Activated CD4-positive, CD25-positive, alpha-beta regulatory T cell (primary cell): ENCODE measurements at places on chromosomes 6 and 20.

- no peak for DNase-seq
Measured at GRCh38 chr6:21118216-21118780, 475.3 kb upstream of the SOX4 start.

DNA sequence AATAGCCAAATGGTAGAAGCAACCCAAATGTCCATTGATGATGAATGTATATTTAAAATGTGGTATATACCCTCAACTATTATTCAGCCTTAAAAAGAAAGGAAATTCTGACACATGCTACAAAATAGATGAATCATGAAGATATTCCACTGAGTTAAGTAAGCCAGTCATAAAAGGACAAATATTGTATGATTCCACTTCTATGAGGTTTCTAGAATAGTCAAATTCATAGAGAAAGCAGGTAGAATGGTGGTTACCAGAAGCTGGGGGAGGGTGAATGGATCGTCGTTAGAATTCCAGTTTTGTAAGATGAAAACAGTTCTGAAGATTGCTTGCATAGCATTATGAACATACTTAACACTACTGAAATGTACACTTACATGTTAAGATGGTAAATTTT is 214.3 kb upstream of the MYLIP start:
- no peak for DNase-seq

GRCh38 chr6:38688579-38689087 is 14.3 kb downstream of the GLO1 start:
- no peak for DNase-seq

DNA sequence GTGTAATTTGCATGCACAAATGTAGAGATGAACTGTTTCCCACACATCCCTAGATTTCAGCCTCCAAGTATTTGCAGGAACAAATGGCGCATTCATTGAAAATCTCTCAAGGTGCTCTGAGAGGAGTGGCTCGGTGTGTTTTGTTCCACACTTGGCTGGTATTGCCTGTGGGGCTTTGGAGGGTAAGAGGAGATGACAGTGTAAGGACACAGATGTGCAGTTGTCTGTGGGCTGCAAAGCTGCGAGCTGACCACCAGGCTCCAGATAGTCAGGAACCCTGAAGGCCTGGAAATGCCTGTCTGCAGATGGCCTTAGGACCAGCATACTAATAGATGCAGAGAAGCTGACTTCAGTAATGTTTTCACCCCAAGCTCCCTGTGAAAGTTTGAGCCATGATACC is 57.7 kb upstream of the PBOV1 start:
- no peak for DNase-seq

DNA sequence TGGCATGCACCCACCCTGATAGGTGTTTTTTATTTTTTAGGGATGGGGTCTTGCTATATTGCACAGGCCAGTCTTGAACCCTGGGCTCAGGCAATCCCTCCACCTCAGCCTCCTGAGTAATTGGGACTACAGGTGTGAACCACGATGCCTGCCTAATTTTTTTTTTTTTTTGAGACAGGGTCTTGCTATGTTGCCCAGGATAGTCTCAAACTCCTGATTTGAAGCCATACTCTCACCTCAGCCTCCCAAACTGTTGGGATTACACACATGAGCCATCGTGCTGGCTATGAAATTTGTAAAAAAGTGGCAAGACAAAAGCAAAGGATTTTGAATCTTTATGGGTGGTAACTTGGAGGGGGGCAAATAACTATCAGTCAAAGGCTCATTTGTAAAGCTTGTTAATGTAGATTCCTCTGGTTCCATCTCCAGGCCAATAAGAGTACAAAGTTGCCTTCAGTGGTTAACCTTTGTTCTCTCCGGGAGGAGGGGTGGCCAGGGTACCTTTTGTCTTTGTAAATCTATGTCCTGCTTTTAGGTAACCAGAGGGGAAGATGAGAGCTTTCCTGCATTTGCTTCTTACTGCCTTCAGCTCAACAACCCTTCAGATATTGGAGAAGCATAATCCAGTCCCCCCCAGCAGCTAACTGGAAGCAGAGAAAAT is 372.0 kb upstream of the JARID2 start:
- DNase-seq, result no peak

DNA sequence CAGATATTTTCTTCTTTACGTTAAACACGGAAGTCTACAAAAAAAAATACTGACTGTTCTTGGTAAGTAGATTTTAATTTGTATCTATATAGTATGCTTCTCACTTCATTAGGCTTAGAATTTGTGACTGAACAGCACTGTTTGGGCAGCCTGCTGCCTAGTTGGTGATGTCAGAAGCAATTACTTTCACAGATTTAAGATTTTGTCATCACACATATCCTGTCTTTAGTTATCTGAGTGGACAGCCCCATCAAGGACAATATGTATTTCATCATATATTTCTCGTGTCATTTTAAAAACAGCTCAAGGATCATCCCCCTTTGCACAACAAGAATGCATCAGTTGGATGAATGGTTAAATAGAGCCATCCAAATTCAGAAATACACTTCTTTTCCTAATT is 338.4 kb upstream of the CITED2 start:
- no peak for DNase-seq

DNA sequence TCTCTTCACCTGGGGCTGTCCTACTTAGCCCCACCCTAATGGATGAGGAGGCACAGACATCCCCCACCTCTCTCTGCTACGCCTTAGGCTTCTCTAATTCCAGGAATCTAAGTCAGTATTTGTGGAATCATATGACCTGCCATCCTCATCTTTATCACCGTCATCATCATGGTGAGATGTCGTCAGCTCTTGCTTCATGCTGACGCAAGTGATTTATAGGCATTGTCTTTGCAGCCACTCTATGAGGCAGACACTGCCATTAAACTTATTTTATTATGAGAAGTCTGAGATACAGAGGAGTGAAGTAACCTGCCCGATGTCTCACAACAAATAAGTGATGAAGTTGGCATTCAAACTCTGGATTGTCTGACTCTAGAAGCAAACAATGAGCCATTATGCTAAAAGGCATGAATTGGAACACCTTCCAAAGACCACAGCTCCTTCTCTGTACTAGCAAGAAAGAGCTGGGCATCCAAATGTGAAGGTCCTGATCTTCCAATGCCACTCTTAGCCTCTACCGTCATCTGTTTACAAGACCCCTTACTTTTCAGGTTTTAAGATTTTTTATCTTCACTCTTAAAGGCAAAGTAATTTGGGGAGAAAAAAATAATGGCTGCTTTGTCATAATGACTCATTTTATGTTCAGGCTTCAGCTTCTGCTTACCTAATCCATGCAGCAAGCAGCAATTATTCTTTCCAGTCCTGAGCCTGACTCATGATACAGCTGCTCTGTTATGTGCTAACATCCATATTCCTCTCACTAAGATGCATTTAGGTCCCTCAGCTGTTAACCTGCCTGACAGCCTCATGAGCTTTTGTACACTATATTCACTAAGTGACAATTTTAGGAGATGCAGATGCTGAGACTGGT is 113.7 kb upstream of the BCLAF1 start:
- no peak for DNase-seq

DNA sequence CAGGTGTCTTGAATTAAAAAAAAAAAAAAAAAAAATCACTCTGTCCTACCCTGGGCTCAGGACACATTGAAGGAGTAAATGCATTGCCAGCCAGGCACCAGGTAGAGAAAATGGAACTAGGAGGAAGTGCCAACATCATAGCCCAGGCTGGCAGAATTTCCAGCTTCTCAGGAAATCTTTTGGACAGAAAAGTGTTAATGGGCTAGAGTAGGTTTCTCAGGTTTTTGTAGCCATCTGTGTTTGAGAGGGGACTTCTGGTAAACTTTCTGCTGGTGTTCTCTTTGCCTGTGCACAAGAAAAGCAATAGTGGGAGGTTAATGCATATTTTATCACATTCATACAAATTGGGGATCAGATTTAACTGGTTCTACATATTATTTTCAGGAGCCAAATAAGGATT is 678.3 kb upstream of the NRSN1 start:
- DNase-seq, result no peak

DNA sequence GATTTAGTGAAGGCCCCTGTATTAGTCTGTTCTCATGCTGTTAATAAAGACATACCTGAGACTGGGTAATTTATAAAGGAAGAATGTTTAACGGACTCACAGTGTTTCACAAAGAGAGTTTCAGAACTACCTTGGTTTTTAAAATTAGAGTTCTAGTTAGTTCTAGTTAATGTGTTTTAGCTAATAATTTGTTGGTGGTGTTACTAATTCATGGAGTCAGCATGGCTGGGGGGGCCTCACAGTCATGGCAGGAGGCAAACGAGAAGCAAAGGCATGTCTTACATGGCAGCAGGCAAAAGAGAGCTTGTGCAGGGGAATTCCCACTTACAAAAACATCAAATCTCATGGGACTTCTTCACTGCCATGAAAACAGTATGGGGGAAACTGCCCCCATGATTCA is 12.0 kb upstream of the SLC17A3 start:
- DNase-seq, result no peak

DNA sequence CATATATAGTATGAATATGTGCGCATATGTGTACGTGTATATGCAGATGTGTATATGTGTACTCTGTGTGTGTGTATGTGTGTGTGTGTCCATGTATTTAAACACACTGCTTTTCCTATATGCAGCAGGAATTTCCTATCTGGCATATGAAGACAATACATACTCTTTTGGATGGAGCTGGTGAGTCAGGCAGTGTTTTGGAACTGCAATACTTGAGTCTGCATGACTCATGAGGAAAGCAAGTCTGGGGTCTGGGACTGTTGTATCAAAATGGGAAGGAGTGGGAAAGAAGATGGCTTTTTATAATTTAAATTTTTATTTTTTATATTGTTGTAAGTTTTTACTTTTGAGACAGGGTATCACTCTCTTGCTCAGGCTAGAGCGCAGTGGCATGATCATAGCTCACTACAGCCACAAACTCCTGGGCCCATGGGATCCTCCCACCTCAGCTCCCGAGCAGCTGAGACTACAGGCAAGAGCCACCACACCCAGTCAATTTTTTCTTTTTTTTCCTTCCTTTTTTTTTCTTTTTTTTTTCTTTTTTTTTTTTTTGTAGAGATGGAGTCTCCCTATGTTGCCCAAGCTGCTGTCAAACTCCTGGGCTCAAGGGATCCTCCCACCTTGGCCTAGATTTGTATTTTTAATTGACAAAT is 72.2 kb downstream of the ATXN1 start:
- no peak for DNase-seq

DNA sequence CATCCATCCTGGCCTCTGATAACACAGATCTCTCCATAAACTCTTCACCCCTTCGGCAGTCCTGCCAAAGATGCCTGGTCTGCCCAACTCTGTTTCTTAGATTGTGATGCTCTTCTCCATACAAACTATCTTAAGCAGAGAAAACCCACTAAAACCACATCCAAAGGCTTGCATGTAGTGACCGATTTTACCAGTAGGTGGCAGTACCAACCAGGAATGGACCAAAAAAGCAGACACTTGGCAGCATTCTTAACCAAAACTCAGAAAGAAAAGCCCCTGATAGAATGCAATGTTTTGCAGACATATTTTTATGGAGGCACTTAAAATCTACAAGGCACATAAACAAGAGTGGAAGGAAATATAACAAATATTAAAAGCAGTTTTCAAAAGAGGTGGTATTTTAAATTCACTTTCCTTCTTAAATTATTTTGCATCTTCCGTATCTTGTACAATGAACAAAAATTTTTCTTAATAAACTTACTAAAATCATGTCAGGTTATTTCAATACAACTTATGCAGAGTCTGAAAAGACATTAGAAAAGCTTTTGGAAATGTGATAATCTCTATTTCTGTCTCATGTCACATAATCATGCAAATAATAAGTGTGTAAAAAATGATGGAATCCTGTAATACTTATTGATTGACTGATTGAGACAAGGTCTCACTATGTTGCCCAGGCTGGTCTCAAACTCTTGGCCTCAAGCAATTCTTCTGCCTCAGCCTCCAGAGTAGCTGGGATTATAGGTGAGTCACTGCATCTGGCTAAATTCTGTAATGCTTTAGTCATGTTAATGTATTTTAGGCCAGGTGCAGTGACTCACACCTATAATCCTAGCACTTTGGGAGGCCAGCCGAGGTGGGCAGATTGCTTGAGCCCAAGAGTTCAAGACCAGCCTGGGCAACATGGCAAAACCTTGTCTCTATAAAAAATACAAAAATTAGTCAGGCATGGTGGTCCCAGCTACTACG is 29.4 kb downstream of the LRP11 start:
- peak; percentile 49 for DNase-seq

- DNase-seq, result no peak
Measured at GRCh38 chr6:158649289-158650143, at the start of gene SYTL3. SYTL3 (plus strand) TSS chr6:158650054; CDS start chr6:158663269, 13,215 bp downstream.

GRCh38 chr6:117264369-117264691 is 1.0 kb upstream of the VGLL2 start:
- no peak for DNase-seq

GRCh38 chr6:140276719-140277118 is 902.3 kb upstream of the CITED2 start:
- no peak for DNase-seq

- no peak for DNase-seq
Measured at GRCh38 chr6:142478117-142478516, 176.3 kb downstream of the ADGRG6 start.

DNA sequence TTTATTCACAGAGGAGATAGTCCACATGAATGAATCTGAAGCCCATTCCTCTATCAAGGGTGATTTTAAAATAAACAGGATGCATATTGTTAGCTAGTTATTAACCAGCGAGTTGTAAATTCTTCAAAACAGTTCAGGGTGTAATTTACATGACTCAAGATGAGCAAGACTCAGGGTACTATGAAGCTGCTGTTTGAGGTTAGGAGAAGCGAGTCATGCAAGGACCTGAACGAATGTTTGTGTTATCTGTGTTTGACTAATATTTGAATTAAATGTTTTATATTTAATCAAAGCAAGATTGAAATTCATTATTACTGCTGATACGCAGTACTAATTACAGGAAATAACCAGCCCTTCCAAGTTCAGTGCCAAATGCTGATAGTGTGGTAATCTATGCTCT is 191.1 kb downstream of the SAMD5 start:
- DNase-seq, result no peak

DNA sequence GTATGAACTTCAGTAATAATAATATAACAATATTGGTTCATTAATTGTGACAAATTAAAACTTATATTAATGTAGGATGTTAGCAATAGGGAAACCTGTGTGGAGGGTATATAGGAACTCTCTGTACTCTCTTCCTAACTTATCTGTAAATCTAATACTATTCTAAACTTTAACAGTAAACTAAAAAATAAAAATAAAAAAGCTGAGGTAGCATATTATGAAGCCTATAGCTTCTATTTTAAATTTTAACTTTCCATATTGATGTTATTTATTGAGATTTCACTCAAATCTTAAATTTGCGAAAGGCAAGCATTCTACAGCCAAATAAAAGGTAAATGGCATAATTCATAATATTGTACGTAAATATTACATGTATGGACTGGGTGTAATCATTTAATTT is 326.4 kb downstream of the MEI4 start:
- no peak for DNase-seq

GRCh38 chr20:49043000-49043399 is 3.1 kb upstream of the CSE1L start:
- no peak for DNase-seq

DNA sequence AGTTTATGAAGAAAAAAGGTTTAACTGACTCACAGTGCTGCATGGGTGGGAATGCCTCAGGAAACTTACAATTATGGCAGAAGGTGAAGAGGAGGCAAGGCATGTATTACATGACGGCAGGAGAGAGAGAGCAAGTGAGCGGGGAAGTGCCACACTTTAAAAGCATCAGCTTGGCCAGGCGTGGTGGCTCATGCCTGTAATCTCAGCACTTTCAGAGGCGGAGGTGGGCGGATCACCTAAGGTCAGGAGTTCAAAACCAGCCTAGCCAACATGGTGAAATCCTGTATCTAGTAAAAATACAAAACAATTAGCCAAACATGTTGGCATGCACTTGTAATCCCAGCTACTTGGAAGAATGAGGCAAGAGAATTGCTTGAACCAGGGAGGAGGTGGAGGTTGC is 213.3 kb upstream of the THEMIS start:
- DNase-seq, result no peak
